ENCODE measurements at places on chromosomes 3 and 15.

DNA sequence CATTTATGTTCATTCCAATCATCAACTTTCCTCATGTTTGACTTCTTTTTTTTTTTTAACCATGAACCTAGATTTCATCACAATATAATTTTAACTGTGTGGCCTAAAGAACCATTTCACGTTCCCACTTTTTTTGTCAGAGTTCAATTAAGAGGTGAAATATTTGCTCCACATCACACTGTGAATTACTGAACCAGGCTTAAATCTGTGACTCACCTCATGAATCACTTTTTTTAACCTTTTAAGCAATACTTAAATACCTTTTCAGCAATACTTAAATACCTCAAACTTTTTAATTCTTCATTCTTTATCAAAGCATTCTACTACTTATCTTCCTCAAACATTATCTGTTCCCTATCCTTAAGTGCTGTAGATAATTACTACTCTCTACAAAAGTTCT is 137.6 kb downstream of the SI start:
- DNase-seq = no peak

DNA sequence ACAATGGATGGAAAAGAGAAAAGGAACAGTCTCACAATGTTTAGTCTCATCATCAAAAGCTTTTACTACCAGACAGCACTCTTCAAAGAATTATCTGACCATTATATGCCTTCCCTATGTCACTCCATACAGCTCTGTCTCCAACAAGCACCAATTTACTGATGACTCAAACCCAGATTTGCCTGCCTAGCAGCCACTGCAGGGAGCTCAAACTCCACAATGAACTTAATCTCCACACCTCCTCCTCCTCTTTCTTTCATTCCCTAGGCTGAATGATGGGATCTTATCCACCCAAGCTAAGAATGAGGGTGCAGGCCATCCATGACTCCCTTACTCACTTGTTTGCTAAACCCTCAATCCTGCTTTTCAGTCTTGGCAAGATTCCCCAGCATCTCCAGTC is 45.5 kb downstream of the NBEAL2 start:
- no peak for DNase-seq

DNA sequence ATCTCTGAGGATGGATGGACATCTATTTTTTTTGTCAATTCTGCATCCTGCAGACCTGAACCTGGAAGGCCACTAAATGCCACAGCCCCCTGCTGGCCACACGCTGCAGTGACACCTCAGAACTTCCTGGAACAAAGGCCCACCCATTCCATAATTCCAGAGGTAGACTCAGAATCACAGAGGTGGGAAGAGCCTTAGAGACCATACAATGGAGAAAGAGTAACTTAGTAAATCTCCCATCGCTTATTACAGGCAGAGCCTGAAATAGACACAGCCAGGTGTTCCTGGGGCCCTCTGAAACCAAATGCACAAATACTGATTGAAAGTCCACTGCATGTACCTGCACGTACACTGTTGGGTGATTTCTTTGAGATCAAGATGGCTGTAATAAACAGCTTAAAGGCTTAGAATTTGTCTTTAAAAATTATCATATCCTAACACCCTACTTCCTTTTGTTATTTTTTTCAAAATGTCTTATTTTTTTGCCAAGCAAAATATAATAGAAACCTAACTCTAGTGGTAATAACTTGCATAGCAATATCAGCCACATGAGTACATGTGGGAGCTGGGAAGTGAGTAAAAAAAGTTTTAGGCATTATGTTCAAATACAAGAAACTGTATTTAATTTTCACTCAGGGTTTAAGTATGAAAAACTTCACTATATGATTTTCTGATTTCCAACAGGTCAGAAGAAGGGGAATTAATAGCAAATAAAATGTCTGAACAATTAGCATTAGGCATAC is 62.7 kb downstream of the EOMES start:
- DNase-seq = no peak

DNA sequence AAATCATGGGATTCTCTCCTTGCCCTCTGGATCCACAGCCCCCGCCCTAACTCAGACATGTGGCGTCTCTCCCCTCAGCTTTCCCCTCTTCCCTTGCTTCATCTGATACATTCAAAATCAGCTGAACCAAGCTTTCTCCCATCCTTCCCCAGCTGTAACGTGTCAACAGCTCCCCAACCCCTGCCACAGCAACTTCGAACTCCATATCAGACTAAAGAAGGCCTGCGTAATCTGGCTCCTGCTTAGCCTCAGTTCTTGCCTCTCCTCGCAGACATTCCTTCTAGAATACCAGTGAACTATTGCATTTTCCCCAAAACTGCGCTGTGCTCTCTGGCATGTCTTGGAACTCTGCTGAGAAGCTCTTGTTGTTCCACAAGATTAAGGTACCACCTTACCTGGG is 18.3 kb downstream of the B4GALT4 start:
- DNase-seq = no peak

DNA sequence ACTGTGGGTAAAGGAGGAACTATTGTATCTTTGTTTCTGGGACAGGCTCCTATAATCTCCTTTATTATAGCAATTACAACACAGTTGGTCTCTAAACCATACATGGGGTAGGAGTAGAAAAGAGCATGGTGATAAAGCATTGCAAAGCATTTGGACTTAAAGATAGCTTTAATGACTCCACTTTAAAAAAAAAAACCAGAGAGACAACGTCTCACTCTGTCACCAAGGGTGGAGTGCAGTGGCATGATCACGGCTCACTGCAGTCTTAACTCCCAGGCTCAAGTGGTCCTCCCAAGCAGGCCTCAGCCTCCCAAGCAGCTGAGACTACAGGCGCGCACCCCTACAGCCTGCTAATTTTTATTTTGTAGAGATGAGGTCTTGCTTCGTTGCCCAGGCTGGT is 68.2 kb downstream of the DENND4A start:
- DNase-seq = no peak

- DNase-seq = no peak
Observed at GRCh38 chr3:182000447-182000846, 288.7 kb downstream of the SOX2 start.

DNA sequence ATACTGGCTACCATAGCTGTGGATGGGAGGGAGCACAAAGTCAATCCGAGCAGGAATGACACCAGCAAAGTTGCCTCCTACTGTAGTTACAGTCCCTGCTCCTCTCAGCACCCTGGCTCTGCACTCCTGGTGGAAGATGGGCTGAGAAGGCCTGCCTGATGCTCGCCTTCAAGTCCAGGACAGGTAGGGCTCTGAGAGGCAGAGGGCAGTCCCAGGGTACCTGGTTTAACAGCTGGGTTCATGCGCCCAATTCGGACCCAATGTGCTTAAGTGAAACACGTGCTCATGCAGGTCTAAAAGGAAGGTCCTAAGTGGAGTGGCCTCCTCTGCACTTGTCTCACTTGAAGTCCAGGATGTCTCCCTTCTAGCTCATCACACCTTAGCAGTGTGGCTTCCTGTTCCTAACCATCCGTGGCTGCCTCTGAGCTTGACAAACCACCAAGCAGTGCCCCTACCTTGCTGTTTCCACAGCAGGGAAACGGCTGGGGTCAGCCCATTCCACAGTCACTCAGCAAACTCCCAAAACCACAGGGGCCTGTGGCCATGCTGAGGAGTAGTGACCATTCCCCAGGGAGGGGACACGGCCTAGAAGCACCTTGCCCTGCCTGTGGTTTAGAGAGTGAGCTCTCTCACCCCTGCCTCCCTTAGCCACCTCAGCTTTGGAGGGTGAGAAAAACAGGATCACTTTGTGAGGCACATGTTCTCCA is 3.9 kb upstream of the MUSTN1 start:
- DNase-seq = no peak

GRCh38 chr15:51887887-51888592 is 58.6 kb downstream of the TMOD3 start:
- no peak for DNase-seq

DNA sequence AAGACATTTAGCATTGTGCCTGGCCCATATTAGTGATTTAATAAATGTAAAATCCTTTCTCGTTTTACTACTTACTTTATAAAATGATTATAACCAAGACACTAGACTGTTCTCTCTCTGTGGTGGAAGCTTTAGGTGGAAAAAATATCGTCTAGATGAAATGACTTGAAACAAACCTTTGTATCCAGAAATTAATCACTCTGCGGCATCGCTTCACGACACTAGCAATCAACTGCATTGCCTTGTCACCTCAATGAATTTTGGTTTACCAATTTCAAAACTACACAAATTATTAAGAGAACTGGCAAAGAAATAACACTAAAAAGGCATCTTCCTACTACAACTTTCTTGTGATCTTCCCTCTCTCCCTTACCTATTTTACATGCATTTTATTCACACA is 627.2 kb upstream of the ROBO1 start:
- DNase-seq = no peak

All from cerebellar nuclear complex (tissue), 1 donor.